Stimulated activated CD4-positive, alpha-beta T cell treated with anti-CD3 and anti-CD28 coated beads, Interleukin-2, amount 100 ng/mL, for 24 hours (primary cell): ENCODE measurements at places on chromosomes 1 and 21.

- no peak for DNase-seq
These were observed 121.4 kb downstream of the ATG4C start for GRCh38 chr1:62905309-62905708.

DNA sequence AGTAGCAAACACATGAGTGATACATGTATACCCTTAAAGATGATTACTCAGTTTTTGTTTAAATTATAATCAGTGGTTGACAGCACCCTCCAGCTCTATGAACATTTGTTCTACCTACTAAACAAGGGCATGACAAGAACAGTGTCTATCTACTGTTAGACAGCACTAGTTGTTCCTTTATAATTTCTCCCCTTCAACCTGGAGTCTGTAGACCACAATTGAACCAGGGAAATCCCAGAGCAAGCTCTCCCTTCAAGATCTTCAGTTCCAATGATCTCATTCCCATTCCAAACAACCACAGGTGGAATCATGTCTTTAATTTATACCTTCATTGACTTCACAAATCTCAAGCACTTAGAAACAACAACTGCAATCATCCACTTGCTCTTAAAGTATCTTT lies 216.1 kb downstream of the HHIPL2 start:
- DNase-seq = no peak

GRCh38 chr1:85460555-85461088 lies 4.3 kb downstream of the DDAH1 start:
- no peak for DNase-seq

GRCh38 chr1:8104278-8105236 lies 78.4 kb upstream of the ERRFI1 start:
- no peak for DNase-seq

GRCh38 chr1:17277511-17278159 lies 28.7 kb downstream of the PADI3 start:
- no peak for DNase-seq

DNA sequence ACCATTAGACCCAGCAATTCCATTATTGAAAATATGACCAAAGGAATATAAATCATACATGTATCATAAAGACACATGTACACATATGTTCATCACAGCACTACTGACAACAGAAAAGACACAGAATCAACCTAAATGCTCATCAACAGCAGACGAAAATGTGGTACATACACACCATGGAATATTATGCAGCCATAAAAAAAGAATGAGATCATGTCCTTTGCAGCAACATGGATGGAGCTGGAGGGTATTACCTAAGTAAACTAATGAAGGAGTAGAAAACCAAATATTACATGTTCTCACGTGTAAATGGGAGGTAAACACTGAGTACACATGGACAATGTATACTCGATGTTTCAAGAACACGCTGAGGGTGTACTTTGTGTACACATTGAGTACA lies 15.9 kb downstream of the AKT3 start:
- DNase-seq = no peak

DNA sequence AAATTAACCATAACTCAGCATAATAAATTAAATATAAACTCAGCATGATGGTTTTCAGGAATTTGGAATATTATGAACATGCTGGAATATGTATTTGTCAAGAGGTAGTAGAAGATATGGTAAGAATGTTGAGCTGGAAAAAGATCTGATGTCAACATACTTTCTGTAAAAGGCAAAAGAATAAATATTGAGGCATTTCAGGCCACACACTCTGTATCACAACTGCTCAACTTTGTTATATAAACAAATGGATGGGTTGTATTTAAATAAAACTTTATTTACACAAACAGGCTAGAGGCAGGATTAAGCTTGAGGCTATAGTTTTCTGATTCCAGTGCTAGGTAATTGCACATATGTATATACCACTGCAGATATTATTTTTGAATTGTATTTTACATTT lies 1409.4 kb downstream of the MRPL39 start:
- DNase-seq = no peak

DNA sequence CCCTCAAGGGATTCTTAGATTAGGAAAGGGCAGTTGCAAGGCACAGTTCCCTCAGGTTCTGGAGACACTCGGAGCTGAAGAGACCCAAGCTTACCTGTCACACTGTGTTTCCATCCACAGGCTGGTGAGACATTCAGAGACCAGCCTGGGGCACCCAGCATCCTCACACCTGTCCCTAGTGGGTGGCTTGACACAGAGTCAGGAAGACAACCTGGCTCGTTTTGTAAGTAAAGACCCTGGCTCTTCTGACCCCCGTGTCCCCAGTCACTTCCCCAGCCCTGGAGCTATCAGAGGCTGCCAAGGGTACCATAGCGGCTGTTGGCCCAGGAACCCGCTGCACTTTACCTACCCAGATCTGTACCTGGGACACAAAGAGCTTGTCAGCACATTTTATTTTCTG lies 409.8 kb downstream of the MATN1 start:
- DNase-seq = no peak
